ENCODE measurements at places on chromosomes 6 and 20.

DNA sequence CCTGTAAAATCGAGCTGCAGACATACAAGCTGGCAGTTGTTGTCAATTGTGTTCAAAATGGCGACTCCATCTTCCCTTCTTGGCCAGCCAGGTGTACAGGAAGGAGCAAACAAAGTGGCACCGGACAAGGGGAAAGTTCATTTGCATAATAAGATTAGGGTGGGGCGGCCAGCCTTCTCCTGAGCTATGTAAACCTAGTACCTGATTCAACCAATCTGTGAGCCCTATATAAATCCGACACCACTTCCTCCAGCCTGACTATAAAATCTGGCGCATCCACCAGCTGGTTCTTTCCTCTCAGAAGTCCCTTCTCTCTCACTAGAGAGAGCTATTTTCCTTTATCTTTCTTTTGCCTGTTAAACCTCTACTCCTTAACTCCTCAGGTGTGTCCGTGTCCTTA is 8.1 kb upstream of the HBS1L start:
- DNase-seq = no peak

DNA sequence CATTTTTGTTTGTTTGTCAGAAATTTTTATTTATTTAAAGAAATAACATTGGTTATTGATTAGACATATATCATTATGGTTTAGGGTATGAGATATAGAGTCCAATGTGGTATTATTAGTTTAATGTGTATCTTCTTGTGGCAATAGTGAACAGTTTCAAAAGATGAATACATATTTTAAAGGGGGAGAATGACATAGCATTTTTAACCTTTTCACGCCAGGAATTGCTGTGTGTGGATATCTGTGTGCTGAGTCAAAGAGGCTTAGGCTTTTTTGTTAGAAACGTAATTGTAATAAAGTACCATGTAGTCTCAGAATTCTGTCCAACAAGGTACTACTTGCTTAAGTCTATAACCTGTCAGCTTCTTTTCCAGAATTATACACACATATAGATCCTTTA is 451.6 kb downstream of the ADGRB3 start:
- DNase-seq = no peak

GRCh38 chr6:46998436-46999017 is 43.6 kb downstream of the ADGRF1 start:
- no peak for DNase-seq

DNA sequence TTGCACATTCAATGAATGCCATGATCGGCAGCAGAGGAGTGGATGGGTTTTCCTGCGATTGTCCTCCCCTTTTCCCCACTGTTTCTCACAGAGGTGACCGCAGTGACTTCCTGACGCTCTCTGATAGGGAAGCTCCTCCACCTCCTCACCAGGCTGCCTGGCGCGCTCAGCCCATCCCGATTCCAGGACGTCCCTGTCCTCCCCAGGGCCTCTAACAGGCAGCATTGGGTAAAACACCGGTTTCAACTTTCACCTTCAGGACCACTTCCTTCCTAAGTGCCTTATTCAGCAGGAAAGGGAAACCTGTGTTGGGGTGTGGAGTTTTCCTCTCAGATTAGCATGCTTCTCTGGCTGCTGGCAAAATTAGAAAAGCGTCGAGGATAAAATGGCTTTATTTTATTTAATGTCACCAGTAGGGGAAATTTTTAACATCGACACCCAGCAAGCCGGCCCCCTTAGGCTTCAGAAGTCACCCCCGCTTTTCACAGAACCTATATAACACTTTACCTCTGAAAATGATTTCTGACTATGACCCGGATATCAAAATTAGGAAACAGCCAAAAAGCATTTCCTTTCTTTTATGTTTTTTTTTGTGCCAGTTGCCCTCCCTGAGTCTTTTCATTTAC is 570.4 kb upstream of the GJE1 start:
- DNase-seq = peak; percentile 5

- peak; percentile 58 for DNase-seq
Measured at GRCh38 chr6:27553123-27553904, 80.4 kb upstream of the ZNF184 start.

DNA sequence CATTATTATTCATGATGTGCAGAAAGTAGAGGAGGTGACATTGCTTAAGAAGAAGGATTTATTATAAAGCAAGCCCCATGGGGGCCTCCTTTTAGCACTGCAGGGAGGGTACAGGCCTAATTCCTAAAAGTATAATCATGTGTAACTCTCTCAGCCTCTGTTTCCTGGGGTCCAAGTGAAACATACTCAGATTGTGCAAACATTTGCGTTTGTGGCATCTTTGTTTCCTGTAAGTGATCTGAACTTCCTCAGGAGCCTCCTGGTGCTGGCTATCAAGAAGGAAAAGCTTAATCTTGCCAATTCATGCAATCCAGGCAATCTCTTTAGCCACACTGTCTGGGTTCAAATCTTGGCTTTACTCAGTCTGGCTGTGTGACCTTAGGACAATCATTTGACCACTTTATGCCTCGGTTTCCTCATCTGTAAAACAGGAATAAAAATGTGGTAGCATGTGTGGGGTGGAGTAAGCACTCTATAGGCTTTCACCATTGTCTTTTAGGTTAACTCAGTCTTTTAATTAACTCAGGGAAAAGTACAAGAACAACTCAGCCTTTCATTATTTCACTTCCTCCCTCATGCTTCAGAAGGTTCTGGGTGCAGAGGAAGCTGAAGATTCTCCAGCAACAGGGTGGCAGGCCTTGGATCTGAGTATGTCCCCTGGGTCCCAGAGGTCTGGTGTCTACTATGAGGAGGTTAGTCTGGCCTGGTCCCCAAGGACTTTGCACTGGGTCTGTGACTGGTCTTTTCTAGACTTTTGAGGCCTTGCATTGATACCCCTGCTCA is 831 bp upstream of the SIRPB2 start:
- DNase-seq = no peak

All from GM20000 (cell line).